ENCODE measurements at places on chromosomes 3 and 15.

DNA sequence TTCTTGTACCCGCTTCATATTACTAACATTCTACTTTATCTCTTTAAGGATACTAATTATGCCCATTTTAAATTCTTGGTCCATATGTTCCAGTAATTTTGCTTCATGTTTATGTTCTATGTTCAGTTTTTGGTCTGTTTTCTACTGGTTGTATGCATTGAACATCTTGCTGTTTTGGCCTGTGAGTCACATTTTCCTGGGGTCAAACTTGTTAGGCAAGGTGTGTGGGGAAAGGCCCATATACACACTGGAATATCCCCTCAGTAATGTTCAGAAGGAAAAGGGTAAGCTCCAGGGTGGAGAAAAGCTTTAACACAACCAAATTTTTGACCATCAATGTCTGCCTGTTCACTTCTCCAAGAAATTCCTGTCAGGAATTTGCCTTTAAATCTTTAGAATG is 337.7 kb downstream of the SLC9A9 start:
- no peak overlapping the region for H3K27ac ChIP-seq
- no peaks in the 10 kb centered on the region for H3K27me3 ChIP-seq
- no peak overlapping the region for H3K4me3 ChIP-seq
- H3K36me3 ChIP-seq, result no peaks in the 10 kb centered on the region

DNA sequence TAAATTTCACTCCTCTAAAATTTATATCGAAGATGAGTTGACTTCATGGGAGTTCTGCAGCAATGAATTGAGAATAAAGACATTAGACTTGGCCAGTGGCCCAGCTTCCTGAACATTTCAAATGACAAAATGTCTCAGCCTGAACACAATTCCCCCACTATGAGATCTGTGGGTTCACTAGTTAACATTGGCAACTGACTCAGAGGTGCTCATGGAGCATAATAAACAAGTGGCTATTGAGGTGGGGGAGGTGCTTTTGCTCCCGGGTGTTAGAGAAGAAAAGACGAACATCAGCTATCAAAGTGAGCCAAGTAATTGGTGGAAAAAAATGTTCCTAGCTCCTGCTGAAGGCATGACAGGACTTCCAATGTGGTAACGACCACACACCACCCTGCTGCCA is 6.3 kb downstream of the ATP13A4 start:
- no peaks in the 10 kb centered on the region for H3K27me3 ChIP-seq
- peaks cover 3% of the 10 kb centered on the region for H3K36me3 ChIP-seq
- peaks cover 4% of the 10 kb centered on the region for H3K4me1 ChIP-seq
- H3K4me3 ChIP-seq, result no peak overlapping the region

GRCh38 chr3:45443459-45443858 is 55.1 kb downstream of the LARS2 start:
- no peak overlapping the region for H3K27ac ChIP-seq
- no peaks in the 10 kb centered on the region for H3K27me3 ChIP-seq
- H3K4me3 ChIP-seq, result no peak overlapping the region
- H3K36me3 ChIP-seq, result peaks cover 26% of the 10 kb centered on the region
- DNase-seq, result no peak

GRCh38 chr3:43770426-43771103 is 79.8 kb downstream of the ABHD5 start:
- no peak overlapping the region for H3K27ac ChIP-seq
- no peak overlapping the region for H3K4me3 ChIP-seq
- H3K4me1 ChIP-seq, result peaks cover 5% of the 10 kb centered on the region
- DNase-seq, result no peak

DNA sequence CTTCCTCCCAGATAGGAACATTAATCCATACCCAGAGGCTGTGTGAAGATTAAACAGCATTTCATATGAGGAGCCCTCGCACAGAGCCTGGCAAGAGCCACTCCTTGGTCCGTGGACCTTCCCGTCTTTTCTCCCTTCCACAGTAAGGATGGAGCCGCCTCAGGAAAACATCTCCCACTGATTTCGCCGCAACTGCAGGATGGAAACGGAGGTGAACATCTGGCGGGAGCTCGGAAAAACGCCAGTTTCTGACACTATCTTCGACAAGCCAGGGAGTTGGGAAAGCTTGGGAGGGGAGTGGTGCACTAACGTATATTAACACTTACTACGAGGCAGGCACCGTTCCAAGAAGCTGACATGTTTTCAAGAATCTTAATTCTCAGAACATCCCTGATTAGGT is 157.9 kb downstream of the XXYLT1 start:
- H3K4me1 ChIP-seq, result peaks cover 11% of the 10 kb centered on the region
- H3K4me3 ChIP-seq, result no peak overlapping the region
- H3K27ac ChIP-seq, result no peak overlapping the region
- DNase-seq, result no peak
- no peaks in the 10 kb centered on the region for H3K36me3 ChIP-seq

- no peak overlapping the region for H3K27ac ChIP-seq
- no peak for DNase-seq
- peaks cover 13% of the 10 kb centered on the region for H3K27me3 ChIP-seq
- H3K36me3 ChIP-seq, result no peaks in the 10 kb centered on the region
Observed at GRCh38 chr3:13688824-13689223, 139.9 kb downstream of the FBLN2 start.

GRCh38 chr15:52764731-52765130 is 25.4 kb downstream of the ONECUT1 start:
- peaks cover 73% of the 10 kb centered on the region for H3K27me3 ChIP-seq
- H3K4me1 ChIP-seq, result no peaks in the 10 kb centered on the region
- H3K4me3 ChIP-seq, result no peak overlapping the region
- DNase-seq, result no peak
- no peak overlapping the region for H3K27ac ChIP-seq

DNA sequence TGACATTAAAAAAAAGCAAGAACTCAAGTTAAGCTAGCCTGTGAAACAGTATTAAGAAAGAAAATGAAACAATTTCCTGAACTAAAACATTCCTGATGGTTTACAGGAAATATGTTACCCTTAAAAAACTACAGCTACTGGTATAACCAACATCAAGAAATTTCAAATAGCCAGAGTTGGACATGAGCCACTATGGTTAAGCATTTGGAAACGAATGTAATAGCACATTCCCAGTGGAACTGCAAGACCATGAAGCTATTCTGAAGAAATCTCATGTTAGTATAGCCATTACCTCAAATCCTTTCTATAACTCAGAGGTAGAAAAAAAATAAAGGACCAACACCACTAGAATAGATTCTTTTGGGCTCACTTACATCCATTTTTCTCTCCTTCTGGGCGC is 30.2 kb downstream of the CPNE4 start:
- H3K4me1 ChIP-seq, result peaks cover 6% of the 10 kb centered on the region
- no peak overlapping the region for H3K27ac ChIP-seq
- no peak overlapping the region for H3K4me3 ChIP-seq
- peaks cover 6% of the 10 kb centered on the region for H3K27me3 ChIP-seq
- no peaks in the 10 kb centered on the region for H3K36me3 ChIP-seq
- no peak for DNase-seq

DNA sequence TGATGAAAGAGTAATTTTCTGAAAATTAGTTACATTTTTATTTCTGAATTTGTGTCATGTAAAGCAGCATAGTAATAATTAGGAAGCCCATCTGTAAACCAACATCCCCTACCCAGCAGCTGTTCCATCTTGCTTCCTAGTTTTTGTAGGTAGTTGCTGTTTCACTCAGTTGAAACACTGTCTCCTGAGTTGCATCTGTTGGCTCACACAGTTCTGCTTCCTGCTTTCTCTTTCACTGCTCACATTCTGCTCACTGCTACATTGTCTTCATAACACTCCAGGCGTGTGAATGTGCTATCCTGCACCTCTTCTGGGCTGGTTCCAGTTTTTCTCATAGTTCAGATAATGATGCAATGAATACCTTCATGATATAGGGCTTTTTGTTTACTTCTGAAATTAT is 123.4 kb downstream of the EPHB1 start:
- no peak for DNase-seq
- no peak overlapping the region for H3K27ac ChIP-seq
- H3K27me3 ChIP-seq, result peaks cover 57% of the 10 kb centered on the region
- H3K36me3 ChIP-seq, result no peaks in the 10 kb centered on the region
- H3K4me3 ChIP-seq, result no peak overlapping the region

DNA sequence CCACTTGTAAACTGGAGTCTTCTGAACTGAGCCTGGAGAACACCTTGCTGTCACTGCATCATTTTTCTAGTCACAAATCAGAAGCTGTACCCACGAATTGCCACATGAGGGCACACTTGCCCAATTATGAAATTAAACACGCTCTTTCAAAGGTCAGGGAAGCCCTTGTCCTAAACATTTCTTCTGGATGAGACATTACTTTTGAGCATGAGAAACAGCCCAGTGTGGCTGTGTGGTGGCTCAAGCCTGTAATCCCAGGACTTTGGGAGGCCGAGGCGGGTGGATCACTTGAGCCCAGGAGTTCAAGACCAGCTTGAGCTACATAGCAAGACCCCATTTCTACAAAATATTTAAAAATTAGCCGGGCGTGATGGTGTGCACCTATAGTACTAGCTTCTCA is 27.5 kb upstream of the CFAP161 start:
- H3K36me3 ChIP-seq, result no peaks in the 10 kb centered on the region
- peaks cover 44% of the 10 kb centered on the region for H3K27me3 ChIP-seq
- H3K4me3 ChIP-seq, result no peak overlapping the region
- DNase-seq, result no peak
- peak overlapping the region; percentile 29 for H3K27ac ChIP-seq

- no peaks in the 10 kb centered on the region for H3K27me3 ChIP-seq
- H3K27ac ChIP-seq, result no peak overlapping the region
- no peaks in the 10 kb centered on the region for H3K36me3 ChIP-seq
- H3K4me3 ChIP-seq, result no peak overlapping the region
- peaks cover 4% of the 10 kb centered on the region for H3K4me1 ChIP-seq
Observed at GRCh38 chr3:8681349-8681748, 36.8 kb upstream of the SSUH2 start.

DNA sequence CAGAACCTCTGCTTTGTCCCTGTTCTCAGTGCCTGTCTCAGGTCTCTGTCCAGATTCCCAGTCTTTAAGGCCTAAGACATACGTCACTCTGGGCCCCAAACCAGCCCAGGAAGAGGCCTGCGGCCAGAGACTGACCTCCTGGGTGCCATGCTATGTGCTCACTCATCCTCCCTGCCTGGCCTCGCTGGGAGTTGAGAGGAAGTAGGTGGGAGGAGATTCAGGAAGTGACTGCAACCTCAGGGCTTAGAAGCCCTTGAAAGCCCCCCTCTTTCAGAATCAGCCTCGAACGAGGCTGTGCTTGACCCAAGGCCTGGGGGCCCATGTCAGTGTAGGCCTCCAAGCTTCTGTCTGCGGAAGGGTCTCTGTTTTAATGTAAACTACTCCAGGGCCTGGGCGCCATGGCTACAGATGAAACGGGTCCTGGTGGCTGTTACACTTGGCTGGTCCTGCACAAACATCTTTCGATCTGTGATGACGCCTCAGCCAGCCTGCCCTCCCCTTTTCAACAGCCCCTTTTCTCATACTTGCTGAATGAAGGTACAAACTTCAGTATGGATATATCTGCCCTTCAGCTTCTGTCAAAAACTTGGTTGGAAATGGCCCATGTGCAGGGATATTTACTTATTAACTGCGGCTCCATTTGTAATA is 11.7 kb downstream of the RASGRF1 start:
- no peaks in the 10 kb centered on the region for H3K4me1 ChIP-seq
- no peak for DNase-seq
- no peak overlapping the region for H3K4me3 ChIP-seq
- H3K36me3 ChIP-seq, result no peaks in the 10 kb centered on the region
- H3K27me3 ChIP-seq, result peaks cover 35% of the 10 kb centered on the region

DNA sequence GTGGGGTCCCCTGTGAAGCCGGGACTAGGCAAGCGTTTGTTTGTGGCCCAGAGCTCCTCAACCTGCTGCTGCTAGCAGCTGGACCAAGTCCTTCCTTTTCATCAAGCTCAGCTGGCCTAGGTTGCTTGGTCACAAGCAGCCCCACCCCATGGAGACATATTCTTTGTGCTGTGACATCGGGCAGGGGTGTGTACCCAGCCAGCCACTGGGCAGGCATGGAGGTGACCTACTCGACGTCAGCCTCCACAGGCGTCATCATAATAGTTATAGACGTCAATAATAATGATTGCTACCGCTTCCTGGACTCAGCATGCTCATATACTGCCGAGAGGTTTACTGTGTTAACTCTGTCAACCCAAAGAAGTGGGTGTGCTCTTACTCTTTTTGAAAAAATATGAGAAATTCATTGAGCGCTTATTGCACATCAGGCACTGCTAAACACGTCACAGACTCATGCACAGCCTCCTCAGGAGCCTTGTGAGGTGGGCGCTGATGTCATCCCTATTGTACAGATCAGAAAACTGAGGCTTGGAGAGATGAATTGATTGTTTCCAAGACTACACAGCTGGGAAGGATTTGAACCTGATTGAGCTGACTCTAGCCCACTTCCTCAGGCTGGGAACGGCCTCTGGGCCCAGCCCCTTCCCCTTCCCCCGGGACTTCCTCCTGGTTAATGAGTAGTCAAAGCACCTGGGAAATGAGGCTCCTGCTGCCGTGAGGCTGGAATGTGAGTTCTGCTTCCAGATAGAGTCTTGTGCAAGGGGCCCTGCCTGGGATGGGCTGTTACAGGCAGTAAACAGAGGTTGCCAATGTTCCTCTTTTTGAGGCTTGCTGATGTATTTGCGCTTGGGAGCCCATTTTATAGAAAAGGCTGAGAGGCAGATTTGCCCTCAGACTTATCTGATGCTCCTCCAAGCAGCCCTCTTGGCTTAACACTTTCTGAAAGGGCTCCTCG is 16.2 kb downstream of the SLC6A6 start:
- no peak overlapping the region for H3K4me3 ChIP-seq
- peaks cover 35% of the 10 kb centered on the region for H3K4me1 ChIP-seq
- H3K36me3 ChIP-seq, result peaks cover 10% of the 10 kb centered on the region
- no peak for DNase-seq
- H3K27me3 ChIP-seq, result no peaks in the 10 kb centered on the region
- peak overlapping the region; percentile 77 for H3K27ac ChIP-seq

GRCh38 chr3:38029400-38030125 is at the start of gene PLCD1:
PLCD1 (minus strand) TSS chr3:38029642; CDS start chr3:38029539, 103 bp downstream.
- peaks cover 16% of the 10 kb centered on the region for H3K4me1 ChIP-seq
- peak within 1 kb of the TSS; percentile 84 for H3K4me3 ChIP-seq
- H3K36me3 ChIP-seq, result no peaks in the 10 kb centered on the region
- no peak for DNase-seq

DNA sequence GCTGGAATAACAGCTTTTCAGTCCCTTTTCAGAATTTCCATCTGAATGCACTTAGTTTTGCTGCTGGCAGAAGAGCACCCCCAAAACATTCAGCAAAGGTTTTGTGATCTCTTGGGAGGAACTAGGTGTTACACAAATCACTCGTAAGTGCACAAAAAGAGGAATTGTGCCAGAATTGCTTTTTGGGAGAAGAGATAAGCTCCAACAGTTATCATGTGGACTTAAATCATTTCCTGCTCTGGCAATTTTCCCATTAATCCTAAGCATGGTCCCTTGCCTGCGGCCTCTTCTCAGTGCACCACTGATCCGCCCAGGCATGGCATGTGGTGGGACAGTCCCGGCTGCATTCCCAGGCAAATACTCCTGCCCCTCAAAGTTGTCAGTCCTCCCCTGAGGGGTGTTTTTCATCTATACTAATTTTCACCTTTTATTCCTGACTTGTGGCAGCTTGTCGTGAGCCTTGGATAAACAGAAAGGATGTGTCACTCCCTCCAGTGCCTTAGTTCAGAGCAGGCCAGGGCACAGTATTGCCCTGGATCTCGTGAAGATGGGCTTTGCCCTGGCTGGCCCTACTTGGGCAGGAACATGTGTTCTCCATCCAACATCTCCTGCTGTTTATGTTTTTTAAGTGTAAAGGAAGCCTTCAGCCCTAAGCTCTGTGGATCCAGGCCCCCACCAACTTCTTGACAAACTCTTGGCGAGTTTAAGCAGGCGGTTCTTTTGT is 44.6 kb upstream of the VILL start:
- H3K27ac ChIP-seq, result peak overlapping the region; percentile 97
- H3K4me3 ChIP-seq, result peak overlapping the region; percentile 76
- peaks cover 73% of the 10 kb centered on the region for H3K4me1 ChIP-seq
